ENCODE measurements at places on chromosomes 12 and 14.

- no peak for DNase-seq
These were observed 479.7 kb upstream of the RGS6 start for GRCh38 chr14:71452539-71452938.

- no peak for DNase-seq
These were observed 52.5 kb downstream of the KANSL2 start for GRCh38 chr12:48629541-48629940.

DNA sequence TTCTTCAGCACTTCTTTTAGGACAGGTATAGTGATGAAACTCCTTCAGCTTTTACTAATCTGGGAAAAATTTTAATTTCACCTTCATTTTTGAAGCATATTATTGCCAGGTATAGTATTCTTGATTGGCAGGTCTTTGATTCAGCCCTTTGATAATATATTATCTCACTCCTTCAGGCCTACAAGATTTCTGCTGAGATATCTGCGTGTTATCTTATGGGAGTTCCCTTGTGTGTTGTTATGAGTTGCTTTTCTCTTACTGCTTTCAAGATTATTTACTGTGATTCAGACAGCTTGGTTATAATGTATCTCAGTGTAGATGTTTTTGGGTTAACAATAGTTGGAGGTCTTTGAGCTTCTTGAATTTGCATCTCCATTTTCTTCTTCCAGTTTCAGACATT, 87.4 kb downstream of the ATF7IP start:
- DNase-seq, result no peak

DNA sequence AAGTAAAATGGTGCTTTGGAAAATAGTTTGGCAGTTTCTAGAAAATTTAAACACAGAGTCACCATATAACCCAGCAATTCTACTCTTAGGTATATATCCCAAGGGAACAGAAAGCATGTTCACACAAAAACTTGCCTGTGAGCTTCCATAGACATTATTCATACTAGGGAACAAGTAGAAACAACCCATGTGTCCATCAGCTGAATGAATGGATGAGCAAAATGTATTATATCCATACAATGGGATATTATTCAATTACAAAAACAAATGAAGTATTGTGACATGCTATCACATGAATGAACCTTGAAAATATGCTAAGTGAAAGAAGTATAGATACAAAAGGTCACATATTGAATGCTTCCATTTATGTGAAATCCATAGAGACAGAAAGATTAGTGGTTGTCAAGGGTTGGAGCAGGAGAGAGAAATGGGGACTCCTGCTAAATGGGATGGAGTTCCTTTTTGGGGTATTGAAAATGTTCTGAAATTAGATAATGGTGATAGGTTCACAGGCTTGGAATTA, 7.9 kb downstream of the SLC10A1 start:
- no peak for DNase-seq

- DNase-seq, result no peak
These were observed 37.8 kb downstream of the PHETA1 start for GRCh38 chr12:111330800-111331752.

GRCh38 chr12:574475-575128, 88.6 kb downstream of the NINJ2 start:
- DNase-seq, result no peak

- no peak for DNase-seq
These were observed 502 bp downstream of the ITGA5 start for GRCh38 chr12:54418441-54419087.

- no peak for DNase-seq
These were observed 128.6 kb downstream of the ACSS3 start for GRCh38 chr12:81206429-81206828.

DNA sequence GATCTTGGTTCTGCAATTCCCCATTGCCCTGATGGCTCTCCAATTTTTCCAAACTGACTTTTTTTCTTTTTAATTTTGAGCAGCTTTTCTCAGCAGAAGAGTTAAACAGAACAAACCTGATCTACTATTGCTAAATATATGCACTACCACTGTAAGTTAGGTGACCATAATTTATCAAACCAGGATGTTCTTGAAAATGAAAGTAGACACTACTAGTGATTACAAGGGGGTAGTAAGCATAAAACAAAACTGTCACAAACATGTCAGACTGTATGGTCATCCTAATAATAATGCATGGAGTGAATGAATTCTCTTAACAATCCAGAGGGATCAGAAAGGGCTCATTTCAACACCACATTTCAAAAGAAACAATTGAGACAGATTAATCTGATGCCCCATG, 183.0 kb upstream of the FOXN3 start:
- no peak for DNase-seq
